Epithelial cell of alveolus of lung (primary cell): ENCODE measurements at places on chromosomes 3 and 15. TPM values are rescaled to one million over a fixed set of nuclear protein-coding genes. Genes with fewer than 3 reads are reported as not detected.

Gene SLC28A1
- not detected in 2 replicates for total RNA-seq

Gene TF
- total RNA-seq = 0.08 and 0.13 TPM in 2 replicates

Gene MAP6D1
- 1.4 and 3.5 TPM in 2 replicates for total RNA-seq

Gene GOLGA8Q
- 0.24 TPM in 1 of 2 replicates, not detected in the other for total RNA-seq

Gene LINGO1
- 0.13 TPM in 1 of 2 replicates, not detected in the other for total RNA-seq

Gene ADAMTS17
- 0.26 TPM in 1 of 2 replicates, not detected in the other for total RNA-seq
